ENCODE measurements at places on chromosomes 5 and 9.

DNA sequence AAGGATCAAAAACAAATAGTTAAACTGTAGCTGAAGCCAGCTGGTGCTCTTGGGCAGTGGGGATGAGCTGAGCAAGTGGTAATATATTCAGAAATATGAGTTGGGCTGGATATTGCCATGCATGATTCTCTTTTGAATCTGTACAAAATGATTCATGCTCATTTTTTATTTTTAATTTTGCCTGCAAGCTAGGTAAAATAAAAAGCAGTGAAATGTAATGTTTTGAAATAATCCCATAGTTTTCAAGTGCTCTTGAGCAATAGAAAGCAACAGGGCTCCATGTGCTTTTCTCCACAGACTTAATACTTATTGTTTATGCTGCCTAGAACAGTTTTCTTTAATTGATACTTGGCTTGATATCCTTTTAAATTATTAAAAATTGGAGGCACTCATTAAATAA, 489.3 kb downstream of the TLE4 start:
- no peak for DNase-seq

- no peak for DNase-seq
Observed at GRCh38 chr9:120387257-120388002, 192.5 kb downstream of the CDK5RAP2 start.

DNA sequence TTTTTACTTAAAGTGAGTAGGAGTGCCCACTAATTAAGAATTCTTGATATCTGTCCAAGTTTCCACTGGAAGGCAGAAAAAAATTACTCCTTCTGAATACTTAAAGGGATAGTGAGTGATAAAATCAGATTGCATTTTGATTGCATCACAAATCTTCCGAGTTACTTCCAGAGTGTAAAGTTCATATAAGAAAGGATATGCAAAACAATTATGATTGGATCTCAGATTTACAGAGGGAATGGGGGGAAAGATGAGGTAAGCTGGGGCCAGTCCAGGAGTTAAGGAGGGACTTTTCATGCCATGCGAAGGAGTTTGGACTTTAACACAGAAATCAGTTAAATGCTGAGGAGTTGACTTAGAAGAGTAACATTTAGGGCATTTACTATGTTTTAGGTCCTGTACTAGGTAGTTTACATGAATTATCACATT, 9.3 kb upstream of the RNF145 start:
- DNase-seq = no peak

DNA sequence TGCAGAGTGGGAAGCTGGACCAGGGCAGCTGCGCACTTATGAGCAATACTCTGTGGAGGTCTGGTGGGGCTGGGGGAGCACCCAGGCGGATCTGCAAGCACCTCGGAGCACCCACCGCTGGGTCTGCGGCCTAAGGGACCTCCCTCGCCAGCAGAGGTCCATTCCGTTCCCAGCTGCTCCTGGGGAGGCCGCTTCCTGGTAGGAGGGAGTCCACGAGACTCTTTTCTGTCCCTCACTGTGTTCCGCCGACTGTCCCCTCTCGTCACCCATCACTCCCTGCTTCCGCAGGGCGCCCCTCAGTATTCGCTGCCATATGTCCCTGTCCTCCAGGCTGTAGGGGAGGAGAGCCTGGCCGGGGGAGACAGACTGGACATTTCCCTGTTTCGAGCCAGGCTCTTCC, 45.5 kb downstream of the NDST1 start:
- DNase-seq = no peak

- DNase-seq = no peak
Observed at GRCh38 chr5:1006656-1007071, 1.9 kb upstream of the NKD2 start.

DNA sequence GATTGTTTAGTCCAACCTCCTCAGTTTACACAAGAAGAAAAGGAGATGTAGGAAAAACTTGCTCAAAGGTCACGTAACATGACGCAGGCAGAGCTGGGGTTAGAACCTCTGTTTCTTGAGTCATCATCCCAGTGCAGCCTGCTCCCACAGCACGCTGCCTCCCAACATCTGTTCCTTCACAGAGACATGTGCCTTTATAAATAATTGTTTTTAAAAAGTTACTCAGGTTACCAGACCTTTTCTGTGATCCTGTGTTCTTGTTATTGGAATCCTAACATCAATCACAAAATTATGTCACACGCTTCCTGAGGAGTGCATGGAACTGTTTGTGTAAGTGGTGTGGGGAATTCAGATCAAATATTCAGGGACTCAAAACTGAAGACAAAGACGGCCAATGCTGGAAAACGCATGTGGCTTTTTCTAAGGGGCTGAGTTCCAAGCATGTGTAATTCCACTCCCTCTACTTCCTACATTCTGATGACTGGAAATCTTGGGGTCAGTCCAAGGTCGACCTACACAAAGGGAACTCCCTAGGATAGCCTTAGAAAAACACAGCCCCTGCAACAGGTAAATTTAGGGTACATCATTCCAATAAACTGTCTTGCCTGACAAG, 184.3 kb downstream of the TSSK1B start:
- no peak for DNase-seq

DNA sequence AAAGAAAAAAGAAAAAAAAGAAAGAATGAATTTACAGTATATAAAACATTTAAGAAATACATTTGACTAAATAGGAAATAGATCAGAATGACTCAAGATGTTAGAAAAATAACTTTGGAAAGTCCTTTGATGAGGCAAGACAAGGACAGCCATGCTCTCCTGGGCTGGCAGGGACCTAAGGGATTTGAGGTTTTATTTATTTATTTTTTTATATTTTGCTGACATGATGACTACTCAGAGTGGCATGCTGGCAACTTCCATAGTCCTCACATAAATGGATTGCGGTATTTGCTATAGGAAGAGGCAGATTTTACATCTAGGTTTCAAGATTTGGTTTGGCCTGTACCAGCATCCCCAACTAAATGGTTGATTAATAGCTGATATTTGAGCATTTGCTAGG, 17.7 kb downstream of the SLC28A3 start:
- no peak for DNase-seq

DNA sequence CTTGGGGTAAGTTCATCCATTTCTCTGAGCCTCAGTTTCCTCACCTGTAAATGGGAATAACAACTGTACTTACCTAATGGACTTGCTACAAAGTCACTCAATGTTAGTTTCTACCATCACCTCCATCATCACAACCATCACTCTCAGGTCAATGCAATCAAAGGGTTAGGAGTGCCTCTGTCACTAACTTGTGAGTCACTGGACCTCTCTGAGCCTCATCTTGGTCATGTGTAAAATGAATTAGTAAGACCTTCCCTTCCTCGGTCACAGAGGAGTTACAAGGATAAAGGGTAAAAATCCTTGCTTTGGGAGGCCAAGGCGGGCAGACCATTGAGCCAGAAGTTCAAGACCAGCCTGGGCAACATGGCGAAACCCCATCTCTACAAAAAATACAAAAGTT, 12.8 kb downstream of the FABP6 start:
- no peak for DNase-seq

- no peak for DNase-seq
Observed at GRCh38 chr9:116087246-116087645, 66.3 kb upstream of the PAPPA start.

- DNase-seq = no peak
Observed at GRCh38 chr5:140118302-140118936, 4.5 kb downstream of the PURA start.

- no peak for DNase-seq
Observed at GRCh38 chr9:133224762-133225161, 15.7 kb upstream of the OBP2B start.

DNA sequence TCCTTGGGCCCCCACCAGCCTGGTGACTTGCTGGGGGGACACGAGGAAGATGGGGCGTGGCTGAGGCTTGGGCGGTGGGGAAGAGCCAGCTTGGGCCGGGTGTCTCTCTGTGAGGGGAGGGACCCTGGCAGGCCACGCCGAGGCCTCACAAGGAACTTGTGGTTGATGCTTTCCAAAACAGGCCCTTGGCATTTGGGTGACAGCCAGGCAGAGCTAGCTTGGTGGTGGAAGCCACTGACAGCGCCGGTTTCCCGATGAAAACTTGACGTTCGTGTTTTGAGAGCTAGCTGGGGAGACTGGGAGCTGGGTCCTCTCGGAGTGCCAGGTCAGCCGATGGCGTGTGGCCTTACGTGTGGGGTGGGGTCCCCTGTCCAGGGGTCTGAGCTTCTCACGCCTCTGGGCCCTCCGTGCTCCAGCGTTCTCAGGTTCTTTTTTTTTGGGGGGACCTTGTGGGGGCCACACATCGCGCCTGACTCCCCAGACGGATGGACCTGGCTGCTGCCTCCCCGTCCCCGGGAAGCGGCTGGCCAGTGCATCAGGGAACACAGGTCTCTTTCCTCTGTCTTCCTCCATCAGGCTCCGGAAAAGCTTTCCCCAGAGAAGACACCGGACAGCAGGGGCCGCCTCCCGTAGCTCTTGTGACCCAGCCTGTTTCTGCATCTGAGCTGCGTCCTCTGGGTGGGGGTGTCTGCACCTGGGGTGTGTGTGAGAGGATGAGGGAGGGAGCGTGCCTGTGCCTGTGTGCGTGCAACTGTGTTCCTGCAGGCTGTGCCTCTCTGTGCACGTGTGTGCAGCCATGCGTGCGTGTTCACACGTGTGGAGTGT, 129.3 kb upstream of the LPCAT1 start:
- DNase-seq = no peak

DNA sequence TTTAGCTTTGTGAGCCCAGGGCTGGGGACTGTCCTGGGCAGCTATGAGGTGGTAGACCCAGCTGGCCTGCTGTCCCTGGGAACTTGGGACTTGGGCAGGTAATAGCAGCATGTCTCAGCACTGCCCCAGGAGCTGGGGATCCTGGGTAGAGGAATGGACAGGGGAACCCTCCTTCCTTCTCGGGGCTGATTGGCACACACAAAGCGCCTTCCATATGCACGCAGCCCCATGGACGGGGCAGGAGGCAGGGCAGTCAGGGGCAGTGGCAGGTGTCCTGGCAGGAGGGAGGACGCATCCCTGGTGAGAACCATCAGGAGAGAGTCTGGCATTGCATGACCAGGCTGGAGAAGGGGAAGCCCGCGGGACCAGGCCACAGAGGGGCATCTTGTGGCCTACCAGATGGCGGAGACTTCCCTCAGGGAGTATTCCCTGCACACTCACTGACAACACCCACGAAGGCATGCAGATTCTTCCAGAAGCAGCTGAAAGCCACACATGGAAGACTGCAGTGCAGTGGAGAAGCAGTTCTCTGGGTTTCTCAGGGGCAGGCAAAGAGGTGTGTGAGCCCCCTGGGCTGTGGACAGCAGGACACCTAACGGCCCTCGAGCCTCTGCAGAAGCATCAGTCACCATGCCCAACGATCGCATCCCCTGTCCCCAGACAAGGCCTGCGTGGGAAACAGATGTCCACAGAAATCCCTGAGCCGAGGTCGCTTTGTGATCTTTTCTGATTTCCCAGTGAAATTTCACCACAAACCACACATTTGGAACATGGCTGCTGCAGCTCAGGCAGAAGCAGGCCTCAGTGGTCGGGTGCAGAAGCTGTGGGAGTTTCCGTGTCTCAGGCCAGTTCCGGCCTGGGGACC, 7.0 kb upstream of the NKD2 start:
- DNase-seq = no peak

DNA sequence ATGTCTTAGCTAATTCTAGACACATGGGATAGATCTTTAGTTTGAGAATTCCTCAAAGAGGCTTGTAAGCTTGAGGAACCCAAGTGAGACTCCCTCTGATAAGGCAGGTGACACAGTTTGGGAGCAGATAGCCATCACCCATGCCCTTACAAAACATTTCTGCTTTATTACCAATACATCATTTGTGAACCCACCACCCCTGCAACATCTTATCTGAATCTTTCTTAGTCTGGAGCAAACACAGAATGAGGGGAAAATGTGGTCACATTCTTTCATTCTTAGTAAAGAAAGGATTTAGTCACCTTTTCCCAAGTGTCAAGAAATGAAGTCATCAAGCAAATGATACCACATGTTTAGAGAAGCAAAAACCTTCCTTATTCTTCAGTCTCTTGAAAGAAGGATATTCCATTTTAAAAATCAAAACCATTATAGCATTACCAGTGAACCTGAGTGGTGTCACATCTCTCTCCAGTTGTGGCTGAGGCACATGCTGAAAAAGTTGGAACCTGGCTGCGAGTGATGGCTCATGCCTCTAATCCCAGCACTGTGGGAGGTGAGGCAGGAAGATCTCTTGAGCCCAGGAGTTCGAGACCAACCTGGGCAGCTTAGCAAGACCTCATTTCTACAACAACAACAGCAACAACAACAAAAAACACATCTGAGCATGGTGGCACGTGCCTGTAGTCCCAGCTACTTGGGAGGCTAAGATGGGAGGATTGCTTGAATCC, 65.9 kb downstream of the PRKACG start:
- DNase-seq = no peak

DNA sequence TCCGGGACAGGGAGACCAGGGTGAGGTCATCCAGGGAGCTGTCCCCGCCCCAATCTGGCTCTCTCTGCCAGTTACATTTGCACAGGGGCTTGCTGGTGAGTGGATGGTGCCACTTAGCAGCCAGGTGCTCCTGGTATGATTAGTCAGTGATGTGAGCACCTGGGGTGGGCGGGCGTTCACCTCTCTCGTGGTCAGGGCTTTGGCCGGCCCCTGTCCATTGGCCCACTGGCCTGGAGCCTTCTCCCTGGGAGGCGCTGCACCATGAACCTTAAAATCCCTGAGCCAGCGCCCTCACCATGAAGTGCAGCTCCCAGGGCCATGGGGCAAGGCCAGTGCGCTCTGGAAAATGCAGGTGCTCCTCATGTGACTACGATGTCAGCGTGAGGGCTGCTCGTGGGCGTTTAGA, 2.0 kb downstream of the NKD2 start:
- DNase-seq = no peak

DNA sequence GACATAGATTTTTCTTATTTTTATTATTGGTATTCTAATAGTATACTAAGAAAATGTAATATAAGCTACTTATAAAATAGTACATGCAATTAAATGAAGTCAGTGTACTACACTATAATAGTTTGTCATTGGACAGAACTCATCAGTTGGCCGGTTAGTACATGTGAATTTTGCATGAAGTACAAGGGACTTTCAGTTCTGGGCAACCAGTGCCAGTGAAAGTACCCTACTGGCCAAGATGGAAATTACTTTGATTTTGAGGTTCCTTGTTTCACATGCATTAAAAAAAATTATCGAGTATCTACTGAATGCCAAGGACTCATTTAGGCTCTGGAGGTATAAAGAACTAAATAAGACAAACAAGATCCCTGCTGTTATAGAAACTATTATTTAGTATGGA, 213.4 kb upstream of the ELL2 start:
- no peak for DNase-seq

- DNase-seq = no peak
Observed at GRCh38 chr5:150321784-150322183, 19.1 kb upstream of the ARSI start.

DNA sequence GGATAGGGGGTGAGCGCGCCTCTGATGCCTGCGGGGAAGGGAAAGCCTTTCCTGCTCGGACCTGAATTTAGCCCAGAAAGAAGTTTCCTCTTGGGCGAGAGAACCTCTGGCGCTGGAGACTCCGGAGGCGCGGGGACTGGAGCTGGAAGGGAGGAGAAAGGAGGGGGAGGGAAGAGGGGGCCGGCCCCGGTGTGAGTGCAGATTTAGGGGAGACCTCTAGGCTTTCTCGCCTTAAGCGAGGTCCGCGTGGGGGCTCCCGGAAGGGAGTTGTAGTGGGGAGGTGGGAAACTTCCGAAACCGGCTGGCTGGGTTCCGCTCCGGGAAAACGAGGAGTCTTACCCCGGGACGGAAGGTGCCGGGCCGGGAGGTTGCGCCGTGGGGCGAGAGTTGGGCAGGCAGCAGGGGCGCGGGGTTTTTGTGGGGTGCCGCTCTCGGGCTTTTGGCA, 1.3 kb downstream of the PCSK5 start:
- DNase-seq = no peak

- DNase-seq = no peak
Observed at GRCh38 chr9:134632329-134632728, 9.3 kb upstream of the COL5A1 start.

Measured in RCC 7860 (cell line).